ENCODE measurements at places on chromosomes 13 and 19.

DNA sequence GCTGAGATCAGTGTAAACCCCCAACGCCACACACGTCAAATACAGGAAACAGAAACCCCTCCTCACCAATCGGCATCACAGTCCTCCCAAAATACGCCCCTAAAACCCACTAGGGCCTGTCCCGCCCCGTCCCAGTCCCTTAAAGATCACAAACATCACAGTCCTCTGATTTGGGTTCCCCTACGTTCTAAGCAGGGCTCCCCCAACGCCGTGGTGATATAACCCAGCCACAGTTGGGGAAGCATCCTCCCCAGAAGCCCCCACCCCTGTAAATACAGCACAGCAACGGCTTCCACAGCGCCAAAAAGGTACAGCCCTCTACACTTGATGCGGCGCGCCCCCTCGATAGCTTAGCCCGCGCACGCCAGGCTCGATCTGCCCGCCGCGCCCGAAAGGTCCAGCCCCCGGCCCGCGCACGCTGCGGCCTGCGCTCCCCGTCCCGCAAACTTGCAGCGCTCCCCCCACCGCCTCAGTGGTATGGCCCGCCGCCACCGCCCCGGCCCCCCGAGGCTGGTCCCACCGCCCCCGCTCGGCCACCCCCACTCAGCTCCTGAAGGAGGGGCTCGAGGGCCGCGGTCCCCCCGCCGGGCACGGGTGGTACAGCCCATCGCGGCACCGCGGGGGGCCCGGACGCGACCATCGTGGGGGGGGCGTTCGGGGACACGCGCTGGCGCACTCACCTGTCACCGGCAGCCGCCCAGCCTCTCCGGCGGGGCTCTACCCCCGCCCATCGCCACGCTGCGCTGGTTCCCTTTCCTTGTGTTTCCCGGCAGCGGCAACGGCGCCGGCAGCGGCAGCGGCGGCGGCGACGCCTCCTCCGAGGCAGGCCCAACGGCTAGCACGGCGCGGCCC lies at the start of gene AKT2:
TSS of gene AKT2 (minus strand) at position 845 of the 852 bp plus-strand sequence. CDS start 20,078 bp downstream, outside the sequence.
- DNase-seq, result peak; percentile 83

GRCh38 chr13:43880214-43880855 lies 631 bp downstream of the LACC1 start:
- no peak for DNase-seq

GRCh38 chr13:94666065-94666464 lies 46.3 kb downstream of the SOX21 start:
- no peak for DNase-seq

DNA sequence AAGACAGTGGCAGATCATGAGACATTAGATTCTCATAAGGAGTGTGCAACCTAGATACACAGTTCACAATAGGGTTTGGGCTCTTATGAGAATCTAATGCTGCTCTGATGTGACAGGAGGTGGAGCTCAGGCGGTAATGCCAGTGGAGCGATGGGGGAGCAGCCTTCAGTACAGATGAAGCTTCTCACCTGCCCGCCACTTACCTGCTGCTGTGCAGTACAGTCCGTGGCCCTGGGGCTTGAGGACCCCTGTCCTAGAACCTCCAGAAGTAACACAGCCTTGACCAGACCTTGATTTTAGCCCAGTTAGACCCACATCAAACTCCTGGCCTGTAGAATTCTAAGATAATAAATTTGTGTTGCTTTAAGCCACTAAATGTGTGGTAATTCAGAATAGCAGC lies 215.1 kb upstream of the MIR17HG start:
- DNase-seq, result no peak
